Adrenal gland (tissue), 19 donors: ENCODE measurements at places on chromosomes 11 and 22. TPM values are rescaled to one million over a fixed set of nuclear protein-coding genes. Genes with fewer than 3 reads are reported as not detected.

CPSF7 gene
- total RNA-seq: 77.6 TPM

ADM2 gene
- total RNA-seq: not detected

OR10A2 gene
- not detected for total RNA-seq

C11orf52 gene
- 4.2 TPM for total RNA-seq

ZNRF3 gene
- total RNA-seq: 40.9 TPM

MUC5AC gene
- not detected for total RNA-seq

MIF gene
- 571 TPM for total RNA-seq

CHADL gene
- 10.2 TPM for total RNA-seq

PRODH gene
- 0.56 TPM for total RNA-seq

NXPE4 gene
- not detected for total RNA-seq

SFI1 gene
- total RNA-seq: 41.1 TPM

SPTBN2 gene
- 7.2 TPM for total RNA-seq

OSM gene
- 0.95 TPM for total RNA-seq

PKP3 gene
- total RNA-seq: not detected

SERGEF gene
- 38.8 TPM for total RNA-seq

- peaks cover 6% of the 10 kb centered on the region for H3K4me1 ChIP-seq
- no peak overlapping the region for H3K4me3 ChIP-seq
- no peak for DNase-seq
These were observed 103.4 kb downstream of the RPL27A start for GRCh38 chr11:8785998-8786397.

GRCh38 chr11:105027678-105028077 is 4.7 kb upstream of the CASP5 start:
- no peaks in the 10 kb centered on the region for H3K4me1 ChIP-seq
- no peak overlapping the region for H3K27ac ChIP-seq
- H3K27me3 ChIP-seq: no peaks in the 10 kb centered on the region
- no peak overlapping the region for H3K4me3 ChIP-seq
- peaks cover 12% of the 10 kb centered on the region for H3K36me3 ChIP-seq

DNA sequence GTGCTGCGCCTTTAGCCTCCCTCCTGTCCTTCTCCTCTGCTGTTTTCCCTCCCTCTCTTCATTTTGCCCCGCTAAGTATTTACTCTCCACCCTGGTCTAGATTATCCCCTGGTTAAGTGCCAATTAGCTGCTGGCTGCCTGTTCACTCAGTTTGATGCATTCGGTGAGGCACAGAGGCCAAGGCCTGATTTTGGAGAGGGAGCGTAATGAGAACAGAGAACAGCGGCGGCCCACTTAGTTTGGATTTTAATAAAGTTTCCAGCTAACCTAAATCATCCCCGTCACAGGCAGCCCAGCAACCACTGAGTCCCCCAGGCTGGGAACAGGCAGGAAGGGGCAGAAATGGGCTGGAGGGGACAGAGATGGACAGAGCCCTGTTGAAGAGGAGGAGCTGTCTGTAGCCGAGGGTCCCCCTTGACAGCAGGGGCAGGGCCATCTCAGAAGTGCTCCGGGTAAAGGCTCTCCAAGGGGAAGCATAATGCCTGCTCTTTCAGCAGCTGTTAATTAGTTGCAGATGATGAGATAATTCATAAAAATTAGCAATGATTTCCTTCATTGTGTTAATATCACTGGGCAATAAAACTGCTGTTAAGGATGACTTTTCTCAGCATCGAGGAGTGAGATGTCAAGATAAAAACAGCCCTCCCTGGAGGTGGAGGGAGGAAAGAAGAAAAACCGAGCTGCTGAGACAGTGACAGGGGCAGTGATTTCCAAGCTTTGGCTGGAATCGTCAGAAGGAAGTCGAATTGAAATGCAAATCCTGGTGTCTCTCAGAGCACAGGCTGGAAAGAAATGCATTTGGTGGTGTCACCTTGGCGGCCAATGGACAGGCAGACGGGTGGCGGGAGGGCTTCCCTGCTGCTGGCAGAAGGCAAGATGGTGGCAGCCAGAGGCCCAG is 170.1 kb downstream of the GRIK4 start:
- no peaks in the 10 kb centered on the region for H3K27me3 ChIP-seq
- H3K36me3 ChIP-seq: no peaks in the 10 kb centered on the region
- no peak overlapping the region for H3K27ac ChIP-seq
- no peaks in the 10 kb centered on the region for H3K4me1 ChIP-seq
- DNase-seq: no peak
- H3K4me3 ChIP-seq: no peak overlapping the region

- no peak overlapping the region for H3K4me3 ChIP-seq
- peaks cover 16% of the 10 kb centered on the region for H3K4me1 ChIP-seq
- H3K27me3 ChIP-seq: no peaks in the 10 kb centered on the region
- no peak overlapping the region for H3K27ac ChIP-seq
These were observed 36.1 kb downstream of the PDGFD start for GRCh38 chr11:104127828-104128227.

- H3K4me1 ChIP-seq: no peaks in the 10 kb centered on the region
- DNase-seq: no peak
- H3K4me3 ChIP-seq: no peak overlapping the region
- H3K36me3 ChIP-seq: no peaks in the 10 kb centered on the region
- no peaks in the 10 kb centered on the region for H3K27me3 ChIP-seq
These were observed 100.0 kb downstream of the TMEM135 start for GRCh38 chr11:87137711-87138110.

DNA sequence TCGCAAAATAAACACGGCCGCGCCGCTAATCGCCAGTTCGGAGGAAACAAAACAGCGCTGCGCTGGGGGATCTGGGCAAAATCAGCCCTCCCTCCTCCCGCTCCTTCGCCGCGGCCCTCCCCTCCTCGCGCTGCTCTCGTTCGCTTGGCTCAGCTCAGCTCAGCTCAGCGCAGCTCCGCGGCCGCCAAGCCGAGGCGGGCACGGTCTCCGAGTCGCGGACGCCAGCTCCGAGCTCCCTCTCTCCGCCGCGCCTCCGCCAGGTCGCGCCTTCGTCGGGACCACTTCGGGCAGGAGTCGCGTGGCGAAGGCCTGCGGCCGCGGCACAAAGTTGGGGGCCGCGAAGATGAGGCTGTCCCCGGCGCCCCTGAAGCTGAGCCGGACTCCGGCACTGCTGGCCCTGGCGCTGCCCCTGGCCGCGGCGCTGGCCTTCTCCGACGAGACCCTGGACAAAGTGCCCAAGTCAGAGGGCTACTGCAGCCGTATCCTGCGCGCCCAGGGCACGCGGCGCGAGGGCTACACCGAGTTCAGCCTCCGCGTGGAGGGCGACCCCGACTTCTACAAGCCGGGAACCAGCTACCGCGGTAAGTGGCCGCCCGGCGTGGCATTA is at the start of gene SPON1:
Gene SPON1, plus strand, starts transcription at position 162 of the 607 bp plus-strand sequence. Its CDS starts 182 bp downstream, at position 344.
- H3K4me3 ChIP-seq: peak within 1 kb of the TSS; percentile 56
- peaks cover 30% of the 10 kb centered on the region for H3K27me3 ChIP-seq
- peaks cover 5% of the 10 kb centered on the region for H3K4me1 ChIP-seq
- H3K27ac ChIP-seq: peak within 1 kb of the TSS; percentile 78
- H3K36me3 ChIP-seq: no peaks in the 10 kb centered on the region

DNA sequence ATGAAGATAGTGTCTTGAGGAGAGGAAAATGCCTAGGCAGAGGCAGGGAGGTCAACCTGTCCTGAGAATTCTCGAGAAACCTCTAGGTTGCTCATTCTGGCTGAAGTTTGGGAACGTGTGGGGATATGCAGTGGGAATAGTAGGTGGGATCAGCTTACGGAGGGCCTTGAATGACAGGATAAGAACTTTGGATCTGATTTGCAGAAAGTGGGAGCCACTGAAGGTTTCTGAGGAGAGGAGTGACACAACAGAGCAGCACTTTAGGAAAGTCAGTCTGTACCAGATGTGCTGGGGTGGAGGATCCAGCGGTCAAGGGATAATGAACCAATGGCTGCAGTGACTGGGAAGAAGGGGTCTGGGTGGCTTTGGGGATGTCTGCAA is 2.4 kb downstream of the CD82 start:
- H3K27me3 ChIP-seq: no peaks in the 10 kb centered on the region
- no peak overlapping the region for H3K4me3 ChIP-seq
- DNase-seq: no peak
- no peak overlapping the region for H3K27ac ChIP-seq
- H3K36me3 ChIP-seq: no peaks in the 10 kb centered on the region
- peaks cover 33% of the 10 kb centered on the region for H3K4me1 ChIP-seq

- no peaks in the 10 kb centered on the region for H3K27me3 ChIP-seq
- H3K27ac ChIP-seq: no peak overlapping the region
- peaks cover 22% of the 10 kb centered on the region for H3K4me1 ChIP-seq
- peaks cover 40% of the 10 kb centered on the region for H3K36me3 ChIP-seq
- H3K4me3 ChIP-seq: no peak overlapping the region
These were observed 1.8 kb downstream of the ADSL start for GRCh38 chr22:40348025-40348658.

DNA sequence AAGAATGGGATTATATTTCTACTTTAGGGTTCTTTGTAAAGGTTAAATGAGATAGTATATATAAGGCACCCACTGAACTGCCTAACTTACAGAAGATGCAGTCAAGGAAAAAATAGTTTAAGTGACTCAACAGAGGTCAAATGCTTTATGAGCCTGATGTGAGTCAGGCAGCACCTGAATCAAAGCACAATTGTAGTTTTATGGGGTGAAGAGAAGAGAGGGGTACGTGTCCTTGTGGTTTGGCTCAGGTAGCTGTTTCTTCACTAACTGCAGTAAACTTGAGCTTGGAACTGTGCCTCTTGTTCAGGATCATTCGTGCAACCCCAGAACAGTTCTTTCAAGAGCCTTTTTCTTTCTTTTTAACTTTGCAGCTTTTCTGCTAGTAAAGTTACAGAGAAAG is 125.2 kb upstream of the SPON1 start:
- H3K36me3 ChIP-seq: no peaks in the 10 kb centered on the region
- no peak overlapping the region for H3K4me3 ChIP-seq
- no peaks in the 10 kb centered on the region for H3K4me1 ChIP-seq
- no peak overlapping the region for H3K27ac ChIP-seq
- DNase-seq: no peak

DNA sequence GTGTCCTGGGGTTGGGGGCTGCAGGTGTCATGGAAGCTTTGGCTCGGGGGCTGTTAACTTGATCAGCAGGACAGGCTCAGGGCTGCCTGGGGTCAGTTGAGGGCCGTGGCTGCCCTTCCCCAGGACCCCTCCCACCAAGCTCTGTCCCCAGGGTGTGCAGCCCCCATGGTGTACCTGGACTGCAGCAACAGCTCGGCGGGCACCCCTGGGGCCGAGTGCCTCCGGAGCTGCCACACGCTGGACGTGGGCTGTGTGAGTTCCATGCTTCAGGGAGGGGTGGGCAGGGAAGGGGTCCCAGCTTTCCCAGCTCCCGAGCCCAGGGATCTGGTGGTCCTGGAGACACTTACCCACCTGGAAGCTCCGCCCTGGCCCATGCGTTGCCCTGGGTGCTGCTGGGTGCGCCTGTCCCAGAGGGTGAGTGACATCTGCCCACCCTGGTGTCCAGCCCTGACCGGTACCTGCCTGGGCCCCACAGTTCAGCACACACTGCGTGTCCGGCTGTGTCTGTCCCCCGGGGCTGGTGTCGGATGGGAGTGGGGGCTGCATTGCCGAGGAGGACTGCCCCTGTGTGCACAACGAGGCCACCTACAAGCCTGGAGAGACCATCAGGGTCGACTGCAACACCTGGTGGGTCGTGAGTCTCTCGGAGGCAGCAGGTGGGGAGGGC is 11.3 kb downstream of the MUC5B start:
- H3K4me1 ChIP-seq: no peaks in the 10 kb centered on the region
- no peak overlapping the region for H3K4me3 ChIP-seq

DNA sequence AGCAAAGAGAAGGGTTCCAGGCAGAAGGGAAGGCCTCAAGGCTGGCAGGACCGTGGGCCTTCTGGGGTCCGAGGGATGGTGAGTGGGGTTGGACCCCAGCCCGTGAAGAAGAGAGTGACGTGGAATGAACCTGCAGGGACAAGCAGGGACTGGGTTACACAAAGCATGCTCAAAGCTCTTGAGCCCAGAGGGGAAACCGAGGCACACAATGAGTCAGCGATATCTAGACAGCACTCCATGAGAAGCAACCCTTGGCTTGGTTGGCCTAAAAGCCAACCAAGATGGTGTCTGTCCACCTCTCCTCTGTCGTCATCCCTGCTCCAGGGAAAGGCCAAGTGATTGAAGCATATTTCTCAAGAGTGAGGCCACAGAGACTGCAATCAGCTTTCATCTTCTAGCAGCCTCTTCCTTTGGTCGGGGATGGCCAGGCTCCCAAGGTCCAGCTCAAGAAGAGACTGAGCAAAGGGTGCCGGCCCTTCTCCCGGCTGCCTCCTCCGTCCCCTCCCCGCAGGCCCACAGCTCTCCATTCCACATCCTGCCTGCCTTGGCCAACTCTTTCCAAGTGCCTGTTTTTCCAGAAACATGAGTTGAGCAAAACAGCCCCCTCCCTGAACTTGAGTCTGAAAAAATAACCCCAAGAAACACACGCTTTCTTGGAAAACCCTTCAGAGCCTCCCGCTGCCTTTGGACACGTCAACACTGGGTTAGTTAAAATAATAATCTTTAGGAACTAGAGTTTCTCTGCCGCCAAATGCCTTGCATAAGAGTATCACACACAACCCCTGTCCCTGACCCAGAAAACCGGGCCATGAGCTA is 556.6 kb downstream of the MIAT start:
- H3K27ac ChIP-seq: no peak overlapping the region
- H3K4me1 ChIP-seq: no peaks in the 10 kb centered on the region
- peak; percentile 49 for DNase-seq
- H3K4me3 ChIP-seq: no peak overlapping the region
- H3K36me3 ChIP-seq: no peaks in the 10 kb centered on the region
- peaks cover 6% of the 10 kb centered on the region for H3K27me3 ChIP-seq

GRCh38 chr22:30444632-30445437 is 19.3 kb downstream of the MTFP1 start:
- DNase-seq: peak; percentile 60
- H3K4me3 ChIP-seq: no peak overlapping the region
- H3K36me3 ChIP-seq: no peaks in the 10 kb centered on the region
- peak overlapping the region; percentile 69 for H3K27ac ChIP-seq
- peaks cover 9% of the 10 kb centered on the region for H3K4me1 ChIP-seq

- H3K27ac ChIP-seq: no peak overlapping the region
- peaks cover 20% of the 10 kb centered on the region for H3K4me1 ChIP-seq
- no peak overlapping the region for H3K4me3 ChIP-seq
- no peaks in the 10 kb centered on the region for H3K27me3 ChIP-seq
- no peaks in the 10 kb centered on the region for H3K36me3 ChIP-seq
These were observed 3.7 kb upstream of the TMEM109 start for GRCh38 chr11:60910281-60910687.

DNA sequence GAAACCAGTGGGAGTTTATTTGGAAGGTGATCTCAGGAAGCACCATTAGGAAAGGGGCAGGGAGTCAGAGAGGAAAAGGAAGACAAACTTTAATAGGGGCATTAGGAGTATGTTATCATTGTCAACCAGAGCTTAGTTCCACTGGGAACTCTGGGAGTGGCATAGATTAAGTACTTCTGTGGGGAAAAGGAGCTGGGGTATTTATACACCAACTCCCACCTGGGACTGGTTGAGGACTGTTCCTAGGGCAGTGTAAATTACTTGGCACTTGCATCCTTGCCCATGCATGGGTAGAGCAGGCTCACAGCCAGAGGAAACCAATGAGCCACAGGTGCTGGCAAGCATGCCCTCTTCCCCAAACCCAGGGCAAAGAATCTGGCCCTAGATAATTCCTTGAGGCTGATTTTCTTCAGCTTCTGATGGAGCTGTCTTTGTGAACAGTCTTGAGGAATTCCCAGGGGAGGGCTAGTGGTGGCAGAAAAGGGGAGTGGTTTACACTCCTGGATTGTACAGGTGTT is 541.2 kb downstream of the MIAT start:
- H3K36me3 ChIP-seq: no peaks in the 10 kb centered on the region
- H3K4me1 ChIP-seq: no peaks in the 10 kb centered on the region
- peaks cover 13% of the 10 kb centered on the region for H3K27me3 ChIP-seq
- H3K27ac ChIP-seq: no peak overlapping the region
- no peak overlapping the region for H3K4me3 ChIP-seq
